ENCODE measurements at places on chromosomes 3 and 15. TPM values are rescaled to one million over a fixed set of nuclear protein-coding genes. Genes with fewer than 3 reads are reported as not detected.

Gene APOD
- total RNA-seq: 0.27 TPM

Gene ALCAM
- 12.0 TPM for total RNA-seq

Gene ABHD10
- total RNA-seq: 31.2 TPM

Gene P2RY14
- total RNA-seq: 0.57 TPM

Gene BLM
- total RNA-seq: 57.8 TPM

Gene SRP14
- total RNA-seq: 175 TPM

Gene RPUSD3
- 54.1 TPM for total RNA-seq

Gene IGSF10
- total RNA-seq: not detected

Gene MKRN2OS
- not detected for total RNA-seq

Measured in T-helper 2 cell treated with Interferon-gamma antibody and Interleukin-4, amounts not matched to agents 100 ng/mL and 5 ng/mL, for 36 hours (primary cell).